ENCODE measurements at places on chromosomes 16 and 17.

GRCh38 chr16:89491238-89491869 is 993 bp upstream of the ANKRD11 start:
- no peak for DNase-seq

DNA sequence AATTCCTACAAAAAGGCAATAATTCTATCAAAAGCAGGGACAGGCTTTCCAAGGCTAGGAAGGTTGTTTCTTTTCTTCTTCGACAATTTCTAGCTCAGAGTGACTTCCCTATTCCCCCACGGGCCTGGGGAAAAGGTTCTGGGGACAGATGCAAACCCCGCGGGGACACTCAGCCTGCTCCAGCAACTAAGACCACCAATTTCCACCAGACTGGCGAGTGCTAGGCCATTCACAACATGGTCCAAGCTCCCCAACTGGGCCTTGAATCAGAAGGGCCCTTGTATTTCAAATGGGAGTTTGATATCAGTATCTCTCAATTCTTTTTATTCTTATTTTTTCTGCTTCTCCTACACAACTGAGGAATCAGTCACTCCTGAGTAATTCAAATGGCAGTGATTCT is 86.7 kb downstream of the USP31 start:
- no peak for DNase-seq

GRCh38 chr16:24776501-24777220 is 47.2 kb downstream of the TNRC6A start:
- no peak for DNase-seq

GRCh38 chr16:51095890-51096626 is 55.0 kb downstream of the SALL1 start:
- no peak for DNase-seq

DNA sequence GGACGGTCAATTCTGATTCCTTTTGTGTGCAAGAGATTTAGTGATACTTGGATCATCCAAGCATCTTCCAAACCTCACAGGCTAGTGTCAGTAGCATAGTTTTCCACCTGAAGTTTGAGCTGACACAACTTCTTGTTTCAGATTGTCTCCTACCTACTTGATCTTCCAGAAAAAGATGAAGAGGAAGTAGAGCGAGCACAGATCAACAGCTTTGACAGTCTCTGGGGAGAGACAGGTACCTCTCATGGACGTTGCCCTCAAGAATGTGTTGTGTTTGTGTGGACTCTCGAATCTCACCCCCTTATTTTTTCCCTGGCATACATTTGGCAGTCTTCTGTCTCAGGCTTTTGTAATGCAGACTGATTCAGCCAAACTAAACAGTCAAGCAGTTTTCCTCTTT is 47.4 kb downstream of the CYB561 start:
- DNase-seq = no peak

DNA sequence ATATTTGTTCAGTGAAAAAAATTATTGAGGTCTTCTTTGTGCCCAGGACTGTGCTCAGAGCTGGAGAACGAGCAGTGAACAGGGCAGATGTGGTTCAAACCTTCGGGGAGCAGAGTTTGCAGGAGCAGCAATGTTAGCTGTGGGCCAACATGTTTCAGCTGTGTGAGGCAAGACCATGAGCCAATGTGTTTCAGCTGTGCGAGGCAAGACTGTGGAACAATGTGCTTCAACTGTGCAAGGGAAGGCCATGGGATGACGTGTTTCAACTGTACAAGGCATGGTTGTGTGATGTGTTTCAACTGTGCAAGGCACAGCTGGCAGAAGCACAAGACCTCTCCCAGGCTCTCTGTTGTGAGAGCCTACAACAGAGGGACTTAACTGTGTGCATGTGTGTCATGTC is 35.2 kb upstream of the SDK2 start:
- DNase-seq = no peak

DNA sequence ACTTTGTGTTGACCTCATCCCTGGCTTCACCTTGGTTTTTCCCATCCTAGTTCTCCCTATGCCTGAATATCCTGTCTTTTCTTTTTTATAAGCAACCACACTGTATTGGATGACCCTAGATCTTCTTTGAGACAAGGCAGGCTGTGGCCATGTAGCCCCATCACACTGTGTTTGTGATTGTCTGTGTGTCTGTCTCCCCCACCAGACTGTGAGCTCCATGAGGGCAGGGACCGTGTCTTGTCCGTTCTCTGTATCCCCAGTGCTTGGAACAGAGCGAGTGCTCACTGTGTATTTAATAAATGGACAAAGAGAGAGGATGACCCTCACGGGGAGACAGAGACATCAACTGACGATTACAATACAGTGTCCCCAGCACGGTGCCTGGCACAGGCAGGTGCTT is 7.1 kb downstream of the SLC25A39 start:
- no peak for DNase-seq

DNA sequence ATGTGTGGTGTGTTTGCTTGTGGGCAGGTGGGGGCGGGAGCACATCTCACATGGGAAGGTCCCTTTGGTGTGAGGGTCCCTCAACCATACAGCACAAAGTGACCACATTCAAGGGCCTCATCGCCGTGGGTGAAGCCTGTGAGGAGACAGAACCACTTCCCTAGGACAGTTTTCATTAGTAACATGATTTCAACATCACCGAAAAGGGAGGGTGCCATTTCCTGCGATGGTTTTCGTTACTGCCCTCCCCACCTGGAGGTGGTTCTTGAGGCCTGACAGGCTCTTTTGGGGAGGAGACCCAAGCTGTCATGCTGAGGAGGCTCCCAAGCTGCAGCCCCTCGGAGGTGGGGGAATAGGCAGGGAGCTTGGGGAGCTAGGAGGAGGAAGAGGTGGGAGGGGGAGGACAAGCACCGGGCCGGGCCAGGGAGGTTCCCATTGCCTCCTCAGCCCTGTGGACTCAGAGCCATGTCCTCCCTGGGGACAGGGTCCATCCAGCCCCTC is 9.5 kb downstream of the CD300LB start:
- DNase-seq = no peak

- DNase-seq = no peak
These were observed 763 bp downstream of the ZKSCAN2 start for GRCh38 chr16:25256695-25257469.

GRCh38 chr17:79046197-79046915 is 22.4 kb downstream of the C1QTNF1 start:
- DNase-seq = peak; percentile 23

GRCh38 chr17:348692-349425 is 3.7 kb downstream of the RPH3AL start:
- DNase-seq = no peak

- no peak for DNase-seq
These were observed 8.1 kb upstream of the TMEM100 start for GRCh38 chr17:55730808-55731207.

DNA sequence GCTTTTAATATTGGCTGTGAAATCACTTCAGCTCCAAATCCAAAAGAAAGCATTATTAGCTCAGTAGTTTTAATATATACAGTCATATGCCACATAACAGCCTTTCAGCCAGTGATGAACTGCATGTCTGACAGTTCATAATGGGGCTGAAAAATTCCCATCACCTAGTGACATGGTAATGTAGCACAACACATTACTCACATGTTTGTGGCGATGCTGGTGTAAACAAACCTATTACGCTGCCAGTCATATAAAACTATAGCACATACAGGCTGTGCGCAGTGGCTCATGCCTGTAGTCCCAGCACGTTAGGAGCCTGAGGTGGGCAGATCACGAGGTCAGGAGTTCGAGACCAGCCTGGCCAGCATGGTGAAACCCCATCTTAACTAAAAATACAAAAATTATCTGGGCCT is 92.2 kb downstream of the TUBD1 start:
- no peak for DNase-seq

DNA sequence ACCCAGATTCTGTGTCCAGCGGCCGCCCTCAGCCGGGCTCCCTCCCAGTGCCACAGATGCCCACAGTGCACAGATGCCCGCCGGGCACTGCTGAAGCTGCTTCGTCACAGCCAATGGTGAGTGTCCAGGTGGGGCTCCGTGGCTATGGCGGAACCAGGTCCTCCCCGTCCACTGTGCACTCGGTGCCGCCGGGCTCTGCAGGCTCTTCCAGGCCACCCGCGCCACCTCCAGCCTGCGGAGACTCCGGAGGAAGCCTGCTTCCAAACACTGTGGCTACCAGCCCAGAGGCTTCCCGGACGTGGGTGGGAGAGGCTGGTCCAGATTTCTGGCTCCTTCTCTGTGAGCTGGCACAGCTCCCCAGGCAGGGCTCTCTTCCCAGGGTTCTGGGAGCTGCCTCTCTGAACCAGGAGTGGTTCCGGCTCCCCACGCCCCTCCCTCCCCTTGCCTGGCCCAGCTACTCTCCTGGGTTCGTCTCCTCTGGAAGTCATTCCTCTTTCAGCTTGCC is 2.8 kb upstream of the PYCR1 start:
- DNase-seq = no peak

GRCh38 chr17:82684228-82684841 is 14.2 kb downstream of the RAB40B start:
- DNase-seq = no peak

- DNase-seq = no peak
These were observed 5.6 kb upstream of the BPTF start for GRCh38 chr17:67819722-67820121.

- DNase-seq = no peak
These were observed 471.3 kb downstream of the NPIPA7 start for GRCh38 chr16:16850274-16850673.

DNA sequence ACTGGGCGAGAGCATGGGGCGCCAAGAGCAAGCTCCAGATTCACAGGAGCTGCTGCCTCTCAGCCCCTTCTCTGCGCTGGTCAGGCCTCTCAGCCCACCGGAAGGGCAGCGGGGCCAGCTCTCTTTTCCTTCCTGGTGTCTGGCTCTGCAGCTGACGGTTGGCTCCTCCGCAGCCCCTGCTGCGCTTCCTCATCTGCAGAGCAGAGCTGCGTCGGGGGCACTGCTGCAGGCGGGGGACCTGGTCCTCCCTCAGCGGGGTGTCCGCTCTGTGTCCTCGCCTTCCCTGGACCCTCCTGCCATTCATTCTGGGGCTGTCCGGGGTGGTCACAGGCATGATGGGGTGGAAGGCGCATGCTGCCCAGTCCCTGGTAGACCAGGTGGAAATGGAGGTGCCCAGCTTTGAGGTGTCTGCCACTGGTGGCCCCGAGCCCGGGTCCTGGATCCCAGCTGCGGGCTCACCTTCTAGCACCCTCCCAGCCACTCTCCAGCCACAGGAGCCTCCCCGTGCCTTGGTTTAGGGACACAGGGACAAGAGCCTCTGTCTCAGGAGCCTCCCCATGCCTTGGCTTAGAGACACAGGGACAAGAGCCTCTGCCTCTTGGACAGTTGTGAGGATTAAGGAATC is 84.8 kb downstream of the IRF8 start:
- DNase-seq = no peak

- DNase-seq = no peak
These were observed 60.6 kb upstream of the MARCHF10 start for GRCh38 chr17:62868723-62869122.

GRCh38 chr17:50035945-50036344 is 20.0 kb upstream of the ITGA3 start:
- DNase-seq = no peak

DNA sequence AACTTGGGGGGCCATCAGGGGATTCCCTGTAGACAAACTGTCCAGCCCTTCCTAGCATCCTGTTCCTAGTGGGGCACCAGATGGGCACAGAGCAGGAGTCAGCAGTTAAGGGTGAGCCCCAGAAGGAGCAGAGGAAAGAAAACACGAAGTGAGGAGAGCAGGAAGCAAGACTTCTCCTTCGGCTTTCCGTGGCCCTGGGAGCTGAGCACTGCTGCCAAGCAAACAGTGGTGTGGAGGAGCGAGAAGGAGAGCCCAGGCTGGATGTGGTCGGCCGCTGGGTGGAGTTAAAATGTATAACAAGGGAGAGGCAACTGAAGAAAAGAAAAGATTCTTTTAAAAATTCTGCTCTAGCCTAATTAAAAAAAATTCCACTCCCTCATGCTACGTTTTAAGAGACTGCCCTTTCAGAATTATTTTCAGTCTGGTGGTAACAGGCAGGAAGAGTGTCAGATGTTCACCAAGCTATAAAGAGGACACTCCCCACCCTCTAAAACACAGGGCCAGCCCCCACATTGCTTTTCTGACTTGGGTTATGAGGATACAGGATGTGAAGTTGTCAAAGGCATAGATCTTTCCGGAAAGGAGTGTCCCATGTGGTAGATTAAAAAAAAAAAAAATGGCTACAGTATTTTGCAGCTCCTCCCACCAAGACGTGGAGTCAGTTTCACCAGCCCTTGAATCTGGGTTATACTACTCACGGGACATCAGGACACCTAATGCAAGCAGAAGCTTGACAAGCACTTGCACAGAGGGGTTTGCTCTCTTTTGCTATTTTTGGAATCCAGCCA is 74.9 kb upstream of the ZFHX3 start:
- DNase-seq = no peak

DNA sequence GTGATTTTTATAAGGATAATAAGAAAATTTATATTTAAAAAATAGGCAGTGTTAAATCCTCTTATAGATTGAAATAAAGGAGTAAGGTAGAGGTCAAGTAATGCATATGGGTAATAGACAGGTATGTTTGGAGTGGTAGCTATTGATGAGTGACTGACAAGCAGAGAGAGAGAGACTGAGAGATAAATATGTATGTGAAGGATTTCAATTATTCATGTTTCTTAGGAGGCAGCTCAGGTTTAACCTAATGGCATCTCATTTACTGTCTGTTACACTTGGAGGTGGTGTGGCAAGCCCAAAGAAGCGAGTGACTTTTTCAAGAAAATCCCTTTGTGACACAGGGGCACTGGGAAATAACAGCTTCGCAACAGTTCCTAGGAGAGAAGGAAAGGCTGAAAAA is 120.2 kb downstream of the KIF2B start:
- no peak for DNase-seq

- DNase-seq = no peak
These were observed 18.1 kb upstream of the ABCA8 start for GRCh38 chr17:68973098-68973846.

DNA sequence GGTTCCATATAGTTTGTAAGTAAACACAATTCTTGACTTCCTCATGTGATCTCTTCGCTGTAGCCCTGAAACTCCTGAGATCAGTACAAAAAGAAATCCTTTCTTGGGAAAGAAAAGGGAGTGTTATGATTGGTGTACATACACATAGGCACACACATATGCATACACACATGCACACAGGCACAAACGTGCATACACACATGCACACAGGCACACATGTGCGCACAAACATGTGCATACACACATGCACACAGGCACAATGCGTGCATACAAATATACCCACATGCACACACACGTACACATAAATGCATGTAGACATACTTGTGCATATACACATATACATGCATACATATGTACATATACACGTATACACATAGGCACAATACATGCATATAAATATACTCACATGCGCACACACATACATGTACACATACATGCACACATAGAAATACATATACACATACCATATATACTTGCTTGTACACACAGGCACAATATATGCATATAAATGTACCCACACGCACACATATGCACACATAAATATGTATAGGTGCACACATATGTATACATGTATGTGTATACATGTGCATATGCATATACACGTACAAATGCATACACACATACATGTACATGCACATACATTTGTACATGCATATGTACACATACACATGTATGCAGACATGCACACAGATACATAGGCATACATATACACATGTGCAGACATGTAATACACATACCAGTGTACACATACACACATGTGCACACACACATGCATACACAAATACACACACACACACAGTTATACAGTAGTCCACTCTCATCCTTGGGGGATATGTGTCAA is 26.4 kb downstream of the CMIP start:
- DNase-seq = no peak

GRCh38 chr17:72572604-72573491 is 452.0 kb downstream of the SOX9 start:
- no peak for DNase-seq
